ENCODE measurements at places on chromosomes 7 and 10.

DNA sequence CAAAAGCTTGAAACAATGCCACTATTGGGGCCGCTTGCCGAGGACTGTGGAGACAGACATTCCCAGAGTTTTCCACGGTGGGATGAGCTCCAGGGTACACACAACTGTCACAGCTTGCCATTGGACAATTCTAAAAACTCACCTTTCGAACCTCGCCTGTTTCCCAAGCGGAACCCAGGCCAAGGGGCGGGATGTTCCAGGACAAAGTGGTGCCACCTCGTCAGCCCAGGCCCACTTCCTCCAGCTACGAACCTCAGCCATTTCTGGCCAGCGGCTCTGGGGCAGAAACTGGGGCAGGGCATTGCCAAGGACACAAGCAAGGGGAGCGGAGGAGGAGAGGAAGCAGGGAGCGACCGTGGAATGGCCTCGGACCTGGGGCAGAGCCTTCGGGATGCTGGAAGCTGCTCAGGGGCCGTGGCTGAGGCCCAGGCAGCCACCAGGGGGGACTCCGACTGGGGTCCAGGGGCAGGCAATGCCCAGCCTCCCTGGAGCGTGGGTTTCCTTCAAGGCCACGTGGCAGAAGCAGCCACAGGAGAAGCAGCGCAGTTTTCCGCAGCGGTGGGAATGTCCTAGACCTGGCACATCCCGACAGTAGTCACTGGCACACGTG is 44.7 kb upstream of the INSIG1 start:
- no peak for DNase-seq

DNA sequence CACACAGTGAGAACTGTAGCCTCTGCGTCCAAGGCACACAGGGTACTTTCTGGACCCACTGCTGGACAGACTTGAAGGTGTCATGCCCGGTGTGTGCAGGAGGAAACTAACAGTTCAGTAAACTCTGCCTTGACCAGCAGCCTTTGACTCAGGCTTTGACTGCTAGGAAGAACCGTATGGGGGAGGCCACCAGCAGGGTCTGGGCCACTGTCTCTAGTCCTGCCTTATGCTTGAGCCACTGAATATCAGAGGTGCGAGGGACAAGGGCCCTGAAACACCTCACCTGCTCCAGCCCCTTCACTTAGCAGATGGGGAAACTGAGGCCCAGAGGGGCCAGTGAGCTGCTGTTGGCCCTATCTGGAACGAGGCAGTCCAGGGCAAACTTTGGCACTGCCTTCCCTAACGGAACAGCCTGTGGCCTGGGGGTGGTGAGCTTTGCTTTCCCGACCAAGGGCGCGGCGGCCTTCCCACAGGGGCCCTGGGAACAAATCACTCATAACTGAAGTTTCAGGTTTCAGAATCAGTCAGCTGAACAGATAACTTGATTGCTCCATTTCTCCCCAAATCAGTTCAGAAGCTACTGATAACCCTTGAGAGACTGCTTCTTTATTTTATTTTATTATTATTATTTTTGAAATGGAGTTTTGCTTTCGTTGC is 130.0 kb downstream of the FAM53B start:
- DNase-seq, result no peak

DNA sequence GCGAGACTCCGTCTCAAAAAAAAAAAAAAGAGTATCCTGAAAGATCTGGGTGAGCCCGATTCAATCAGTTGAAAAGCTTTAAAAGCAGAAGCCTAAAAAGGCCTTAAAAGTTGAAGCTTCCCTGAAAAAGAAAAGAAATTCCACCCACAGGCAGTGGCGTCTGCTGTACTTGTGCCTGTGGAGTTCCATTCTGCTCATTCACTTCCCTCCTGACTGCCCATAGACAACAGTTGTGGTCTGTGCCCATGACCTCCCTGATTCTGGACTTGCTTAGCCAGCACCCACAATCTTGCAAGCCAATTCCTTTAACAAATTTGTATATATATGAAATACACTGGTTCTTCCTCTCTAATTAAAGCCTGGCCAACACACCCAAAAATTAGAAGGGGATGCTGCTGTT is 141.7 kb downstream of the DLG5 start:
- DNase-seq, result no peak

DNA sequence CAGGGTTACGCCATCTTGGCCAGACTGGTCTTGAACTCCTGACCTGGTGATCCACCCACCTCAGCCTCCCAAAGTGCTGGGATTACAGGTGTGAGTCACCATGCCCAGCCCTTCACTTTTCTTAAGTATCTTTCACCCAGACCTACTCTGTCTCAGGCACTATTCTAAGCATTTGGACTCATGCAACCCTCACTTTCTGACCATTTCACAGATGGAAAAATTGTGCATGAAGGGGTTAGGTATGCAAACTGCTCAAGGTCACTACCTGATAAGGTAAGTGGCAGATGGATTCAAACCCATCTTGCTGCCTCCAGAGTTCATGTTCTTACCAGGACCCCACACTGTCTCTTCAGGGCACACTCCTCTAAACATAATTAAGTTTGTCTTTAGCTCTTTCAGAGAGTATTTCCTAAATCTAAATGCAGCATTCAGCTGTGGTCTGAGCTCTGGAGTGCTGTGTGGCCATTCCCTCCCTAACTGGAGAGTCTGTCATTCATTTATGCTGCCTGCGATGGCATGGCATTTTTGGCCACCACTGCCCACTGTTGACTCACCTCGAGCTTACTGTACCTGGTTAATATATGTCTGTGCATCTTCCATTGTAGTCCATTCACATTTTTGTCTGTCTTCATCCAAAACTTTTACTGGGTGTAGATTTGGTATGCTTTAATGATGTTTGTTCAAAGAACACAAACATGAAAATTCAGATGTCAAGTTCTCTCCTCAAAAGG is 88.4 kb downstream of the CCDC71L start:
- DNase-seq, result no peak

DNA sequence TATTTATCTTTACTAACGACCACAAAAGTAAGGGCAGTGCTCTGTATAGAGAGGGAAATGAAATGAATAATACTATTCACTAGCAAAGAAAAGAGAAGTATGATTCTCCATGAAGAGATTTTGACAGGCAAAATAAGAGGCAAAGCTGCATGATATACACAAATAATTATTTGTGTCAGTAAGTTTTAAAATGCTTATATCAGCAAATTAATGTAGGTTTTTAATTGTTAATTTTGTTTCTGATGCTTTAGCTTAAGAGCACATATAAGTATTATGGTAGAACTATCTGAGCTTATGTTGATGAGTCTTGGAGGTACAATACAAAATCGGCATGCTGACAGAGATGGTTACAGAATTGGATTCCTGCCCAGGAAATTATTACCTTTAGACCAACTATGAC is 383.1 kb upstream of the VSTM2A start:
- DNase-seq, result no peak

DNA sequence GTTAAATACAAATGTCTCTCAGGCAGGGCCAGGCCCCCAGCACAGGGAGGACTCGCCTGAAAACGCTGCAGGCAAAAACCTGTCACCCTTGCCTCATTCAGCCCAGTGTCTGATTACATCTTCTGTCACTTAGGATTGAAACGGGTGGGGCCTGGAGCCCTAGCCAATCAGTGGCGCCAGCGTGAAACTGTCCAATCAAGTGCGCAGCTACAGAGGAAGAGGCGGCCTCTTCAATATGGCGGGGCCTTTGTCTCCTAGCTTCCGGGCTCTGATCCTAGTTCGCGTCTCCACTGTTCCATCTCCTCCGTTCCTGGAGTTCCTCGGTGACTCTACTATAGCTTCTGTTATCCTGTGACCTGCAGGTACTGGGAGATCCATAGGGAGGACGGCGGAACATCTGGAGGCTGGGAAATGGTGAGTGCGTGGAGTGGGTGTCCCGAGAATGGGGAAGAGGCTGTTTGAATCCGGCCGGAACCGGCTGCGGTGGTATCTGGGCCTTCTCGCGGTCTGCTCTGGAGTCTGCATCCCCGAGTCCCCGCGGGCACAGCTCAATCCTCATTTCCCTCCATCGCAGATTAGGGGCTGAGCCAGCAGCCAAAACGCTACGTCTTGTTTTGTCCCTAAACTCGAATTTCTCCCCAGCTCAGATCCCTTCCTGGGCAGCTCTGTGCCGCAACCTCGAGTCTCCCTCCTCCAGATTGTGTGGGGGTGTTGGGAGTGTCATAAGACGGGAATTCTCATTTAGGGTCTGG is at the start of gene ZNF736:
Gene ZNF736, plus strand, starts transcription at position 222 of the 752 bp plus-strand sequence. Its CDS starts 190 bp downstream, at position 412.
- DNase-seq, result peak; percentile 81

DNA sequence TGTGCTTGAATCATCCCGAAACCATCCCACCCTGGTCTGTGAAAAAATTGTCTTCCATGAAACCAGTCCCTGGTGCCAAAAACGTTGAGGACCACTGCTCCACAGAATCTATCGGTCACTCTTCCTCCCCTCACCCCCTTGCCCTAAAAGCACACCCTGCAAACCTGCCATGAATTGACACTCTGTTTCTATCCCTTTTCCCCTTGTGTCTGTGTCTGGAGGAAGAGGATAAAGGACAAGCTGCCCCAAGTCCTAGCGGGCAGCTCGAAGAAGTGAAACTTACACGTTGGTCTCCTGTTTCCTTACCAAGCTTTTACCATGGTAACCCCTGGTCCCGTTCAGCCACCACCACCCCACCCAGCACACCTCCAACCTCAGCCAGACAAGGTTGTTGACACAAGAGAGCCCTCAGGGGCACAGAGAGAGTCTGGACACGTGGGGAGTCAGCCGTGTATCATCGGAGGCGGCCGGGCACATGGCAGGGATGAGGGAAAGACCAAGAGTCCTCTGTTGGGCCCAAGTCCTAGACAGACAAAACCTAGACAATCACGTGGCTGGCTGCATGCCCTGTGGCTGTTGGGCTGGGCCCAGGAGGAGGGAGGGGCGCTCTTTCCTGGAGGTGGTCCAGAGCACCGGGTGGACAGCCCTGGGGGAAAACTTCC is 784 bp upstream of the SERPINE1 start:
- no peak for DNase-seq

GRCh38 chr7:121392277-121393004 is 3.7 kb downstream of the FAM3C start:
- no peak for DNase-seq

DNA sequence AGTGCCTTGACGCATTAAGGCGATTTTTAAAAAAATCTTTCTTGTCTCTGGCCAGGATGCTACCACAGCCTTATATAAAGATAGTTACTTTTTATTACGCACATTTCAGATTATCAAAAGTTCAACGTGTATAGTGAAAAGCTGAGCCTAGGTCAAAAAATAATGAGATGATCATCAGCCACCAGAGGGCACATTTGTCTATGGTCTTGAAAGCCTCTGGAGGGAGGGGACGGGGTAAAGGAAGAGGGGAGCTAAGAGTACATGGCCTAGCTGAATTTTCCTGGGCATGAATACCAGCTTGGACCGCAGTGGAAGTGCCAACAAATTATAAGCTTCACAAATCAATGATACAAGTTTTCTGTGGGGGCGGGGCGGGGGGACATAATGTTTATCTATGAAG is 285.9 kb upstream of the SMIM30 start:
- no peak for DNase-seq

DNA sequence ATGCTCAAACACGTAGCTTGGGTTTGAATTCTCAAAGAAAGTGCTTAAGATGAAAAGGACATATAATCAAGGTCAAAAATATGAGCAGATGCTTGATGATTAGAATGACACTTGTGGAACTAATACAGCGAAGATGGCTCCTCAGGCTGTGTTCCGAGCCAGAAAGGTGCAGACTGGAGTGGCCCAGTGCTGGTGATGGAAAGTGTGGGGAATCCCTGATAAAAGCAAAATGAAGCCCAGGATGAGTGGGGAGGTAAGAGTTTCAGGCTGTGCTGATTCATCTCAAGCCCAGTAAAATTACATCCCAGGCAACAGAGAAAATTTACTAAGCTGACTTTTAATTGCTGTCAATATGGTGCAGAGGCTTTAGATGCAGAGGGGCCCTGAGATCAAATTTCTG is 77.8 kb upstream of the IKZF1 start:
- DNase-seq, result no peak

GRCh38 chr10:112136486-112137153 is 46.9 kb downstream of the GPAM start:
- no peak for DNase-seq

- DNase-seq, result no peak
These were observed 97.7 kb upstream of the PDLIM1 start for GRCh38 chr10:95388539-95388938.

GRCh38 chr10:11593612-11594011 is 17.8 kb downstream of the USP6NL start:
- DNase-seq, result no peak

- DNase-seq, result no peak
These were observed 58.9 kb downstream of the PIP4K2A start for GRCh38 chr10:22655312-22655981.

GRCh38 chr7:158702944-158703343 is 1.7 kb downstream of the NCAPG2 start:
- no peak for DNase-seq

- no peak for DNase-seq
These were observed 9.3 kb downstream of the ATP6V0E2 start for GRCh38 chr7:149883048-149883438.

DNA sequence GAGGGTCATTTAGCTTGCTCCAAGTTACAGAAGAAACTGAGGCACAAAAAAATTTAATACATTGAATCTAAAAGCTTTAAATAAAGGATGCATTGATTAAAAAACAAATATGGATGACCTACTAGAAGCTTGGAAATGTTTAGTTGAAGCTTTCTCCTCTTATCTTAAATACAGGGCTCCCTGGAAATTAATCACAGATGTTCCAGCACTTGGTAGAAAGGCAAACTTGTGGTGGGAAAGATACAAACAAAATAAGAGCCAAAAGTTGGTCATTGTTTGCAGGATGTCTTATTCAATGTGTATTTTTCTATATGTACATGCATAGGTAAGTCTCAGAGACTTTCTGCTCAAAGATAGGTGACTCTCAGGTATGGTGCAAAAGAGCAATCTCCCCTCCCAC is 40.7 kb upstream of the LYZL1 start:
- no peak for DNase-seq

GRCh38 chr10:95741807-95742467 is 14.0 kb upstream of the ENTPD1 start:
- DNase-seq, result no peak
